ENCODE measurements at places on chromosomes 6 and 20. TPM values are rescaled to one million over a fixed set of nuclear protein-coding genes. Genes with fewer than 3 reads are reported as not detected.

The FHL5 gene
- total RNA-seq: not detected

The GJA10 gene
- not detected for total RNA-seq

The EBF4 gene
- total RNA-seq: 0.78 TPM

The CDH26 gene
- 1.2 TPM for total RNA-seq

The SIRPB2 gene
- total RNA-seq: 0.48 TPM

The THBD gene
- 2.0 TPM for total RNA-seq

The IPCEF1 gene
- not detected for total RNA-seq

The OR2H1 gene
- not detected for total RNA-seq

The ADGRB3 gene
- total RNA-seq: not detected

The ZKSCAN8 gene
- 11.0 TPM for total RNA-seq

The CPXM1 gene
- not detected for total RNA-seq

Measured in foreskin keratinocyte (primary cell).